Effector CD4-positive, alpha-beta T cell (primary cell): ENCODE measurements at places on chromosomes 5 and 9.

DNA sequence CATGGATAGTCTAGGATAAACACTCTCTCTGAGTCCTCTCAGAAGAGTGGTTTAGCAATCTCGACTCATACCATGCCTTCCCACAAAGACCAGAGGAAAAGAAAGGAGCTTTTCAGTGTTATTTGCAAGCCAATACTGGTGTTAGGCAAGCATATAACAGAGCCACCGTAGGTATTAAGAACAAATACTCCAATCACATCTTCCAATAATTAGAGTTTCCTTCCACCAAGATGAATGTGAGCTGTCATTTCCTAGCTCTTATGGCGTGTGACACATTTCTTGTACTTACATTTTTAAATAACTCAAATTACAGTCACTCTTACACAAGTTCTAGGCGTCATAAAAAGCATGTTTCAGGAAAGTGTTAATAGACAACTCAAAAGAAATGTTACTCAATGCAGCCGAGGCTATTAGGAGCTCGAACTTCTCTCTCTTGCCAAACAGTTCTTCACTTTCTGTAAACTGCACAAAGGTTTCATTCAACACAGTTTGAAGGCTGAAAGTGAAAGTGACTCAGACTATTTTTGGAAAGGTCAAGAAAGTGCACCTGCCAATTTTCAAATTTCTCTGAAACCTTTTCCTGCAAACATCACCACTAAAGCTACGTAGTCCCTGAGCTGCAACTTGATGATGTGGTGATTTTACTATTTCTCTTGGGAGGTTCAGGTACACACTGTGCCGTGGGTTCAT lies 153.8 kb downstream of the AUH start:
- DNase-seq: no peak

GRCh38 chr5:88269222-88269771 lies 652 bp upstream of the TMEM161B start:
- DNase-seq: peak; percentile 4

GRCh38 chr9:79799691-79800335 lies 228.0 kb downstream of the TLE4 start:
- DNase-seq: no peak

DNA sequence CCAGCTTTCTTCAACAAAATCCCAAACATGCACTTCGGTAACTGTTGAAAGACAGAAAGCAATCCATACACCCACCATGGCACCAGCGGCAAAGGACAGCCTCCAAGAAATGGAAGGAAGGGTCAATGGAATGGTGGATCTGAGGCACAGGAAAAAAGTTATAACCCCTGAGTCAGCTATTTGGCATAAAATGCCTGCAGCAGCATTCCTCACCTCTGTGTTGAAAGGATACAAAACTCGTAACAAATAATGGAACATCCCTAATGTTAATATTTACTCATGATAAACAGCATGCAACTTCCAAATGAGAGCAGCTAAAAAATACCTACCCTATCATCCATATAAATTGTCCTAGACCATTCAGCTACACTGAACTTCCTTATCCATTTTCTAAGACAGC lies 9.4 kb downstream of the FBXW11 start:
- no peak for DNase-seq

DNA sequence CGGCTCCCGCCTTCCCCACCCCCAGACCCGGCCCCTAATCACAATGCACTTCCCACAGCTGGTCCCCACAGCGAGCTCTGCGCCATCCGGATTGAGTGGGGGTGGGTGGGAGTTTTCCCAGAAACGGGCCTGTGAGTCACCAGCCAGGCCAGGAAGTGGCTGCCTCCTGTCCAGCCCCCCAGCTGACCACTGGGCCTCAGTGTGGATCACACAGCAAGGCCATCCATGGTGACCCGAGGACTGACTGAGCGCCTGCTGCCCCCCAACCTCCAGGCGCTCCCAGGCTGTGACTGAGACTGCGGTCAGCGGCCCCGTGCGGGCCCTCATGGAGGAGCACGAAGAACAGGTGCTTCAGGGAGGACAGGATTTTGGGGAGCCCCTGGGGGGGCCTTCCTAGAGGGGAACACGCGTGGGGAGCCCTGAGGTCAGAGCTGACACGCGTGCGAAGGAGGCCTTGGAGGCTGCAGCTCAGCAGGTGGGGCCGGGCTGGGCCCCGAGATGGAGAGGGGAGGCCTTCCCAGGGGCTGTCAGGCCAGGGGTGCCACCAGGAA lies 48.3 kb upstream of the EGFL7 start:
- DNase-seq: no peak

DNA sequence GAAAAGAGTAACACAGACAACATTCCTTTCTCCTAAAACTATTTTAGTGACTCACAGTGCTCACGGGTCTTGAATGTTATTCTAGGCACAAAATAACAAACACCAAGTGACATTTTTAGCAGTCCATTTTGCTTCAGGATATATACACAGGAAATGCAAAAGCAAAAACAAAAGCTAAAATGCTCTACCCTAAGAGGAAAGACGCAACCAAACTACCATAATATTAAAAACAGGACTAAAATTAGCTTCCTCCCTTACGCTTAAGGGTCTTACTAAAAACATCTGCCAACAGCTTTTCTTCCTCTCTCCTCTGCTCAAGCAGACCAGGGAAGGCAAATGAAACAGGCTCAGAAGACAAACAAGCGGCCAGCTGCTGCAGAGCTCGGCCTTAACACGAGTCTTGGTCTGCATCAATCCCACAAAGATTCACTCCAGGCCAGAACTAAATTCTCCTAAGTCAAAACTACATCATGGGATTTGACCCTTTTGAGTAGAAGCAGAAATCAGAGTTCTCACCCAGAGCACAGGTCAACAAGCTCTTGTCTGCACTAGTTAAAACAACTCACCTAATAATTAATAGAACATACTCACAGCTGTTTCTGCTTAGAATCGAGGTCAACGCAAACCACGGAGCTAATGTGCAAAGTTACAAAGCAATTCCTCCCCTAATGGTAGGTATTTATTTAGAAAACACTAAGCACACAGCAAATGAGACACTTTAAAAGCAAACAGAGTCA lies 62.3 kb downstream of the RAPGEF1 start:
- DNase-seq: no peak

DNA sequence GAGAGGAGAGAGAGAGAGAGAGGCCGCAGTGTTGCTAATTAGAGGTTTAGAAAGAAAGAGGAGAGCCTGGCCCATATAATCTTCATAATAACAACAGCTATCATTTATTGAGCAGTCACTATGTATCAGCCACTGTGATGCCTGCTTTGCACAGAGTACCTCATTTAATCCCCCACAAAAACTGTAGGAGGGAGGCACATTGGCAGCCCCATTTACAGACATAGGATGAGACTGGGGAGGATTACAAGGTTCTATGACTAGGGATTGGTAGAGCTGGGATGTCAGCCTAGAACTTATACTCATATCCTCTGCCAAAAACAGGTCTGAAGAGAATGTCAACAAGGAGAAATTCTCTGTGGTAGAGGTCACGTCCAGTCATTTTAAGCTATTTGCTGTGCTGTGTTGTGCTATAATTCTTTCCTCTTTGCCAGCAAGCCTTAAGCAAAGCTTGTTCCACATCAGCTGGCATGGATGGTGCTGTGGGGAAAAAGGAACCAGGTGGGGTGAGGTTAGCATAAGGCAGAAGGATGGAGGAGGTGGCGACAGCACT lies 6.7 kb upstream of the GCNT4 start:
- DNase-seq: no peak

GRCh38 chr9:9142001-9142400 lies 1342.4 kb upstream of the DMAC1 start:
- no peak for DNase-seq

- no peak for DNase-seq
Observed at GRCh38 chr9:3457175-3457574, 68.6 kb downstream of the RFX3 start.

DNA sequence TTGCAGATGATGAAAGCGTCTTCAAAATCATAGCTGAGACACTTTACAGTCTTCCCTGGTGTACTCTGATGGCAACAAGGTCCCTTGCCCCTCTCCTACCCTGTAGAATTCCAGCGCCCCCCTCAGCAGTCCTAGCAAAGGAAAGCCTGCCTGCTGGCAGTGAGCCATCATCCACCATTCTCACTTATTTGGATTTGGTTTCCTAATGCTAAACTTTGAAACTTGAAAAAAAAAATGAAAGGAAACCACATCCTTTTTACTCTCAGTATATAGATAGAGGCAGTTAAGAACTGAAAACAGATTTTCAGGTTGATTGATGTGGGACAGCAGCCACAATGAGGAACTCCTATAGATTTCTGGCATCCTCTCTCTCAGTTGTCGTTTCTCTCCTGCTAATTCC lies at the start of gene GZMA:
Gene GZMA (plus strand): TSS at position 299 of the 400 bp plus-strand sequence. CDS start 37 bp downstream, at position 336.
- peak; percentile 17 for DNase-seq

- DNase-seq: no peak
Observed at GRCh38 chr5:78116167-78116566, 178.3 kb downstream of the AP3B1 start.

DNA sequence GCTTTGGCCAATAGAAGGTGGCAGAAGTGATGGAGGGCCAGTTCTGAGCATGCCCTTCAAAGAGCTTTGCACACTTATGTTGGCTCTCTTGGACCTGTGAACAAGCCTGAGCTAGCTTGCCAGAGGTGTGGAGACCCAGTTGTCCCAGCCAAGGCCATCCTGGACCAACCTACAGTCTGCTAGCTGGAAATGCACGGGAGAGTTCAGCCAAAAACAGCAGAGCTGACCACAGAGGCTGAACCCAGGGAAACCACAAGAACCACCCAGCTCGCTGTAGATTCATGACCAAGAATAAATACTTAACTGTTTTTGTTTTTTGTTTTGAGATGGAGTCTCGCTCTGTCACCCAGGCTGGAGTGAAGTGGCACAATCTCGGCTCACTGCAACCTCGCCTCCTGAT lies 65.4 kb upstream of the HAND1 start:
- no peak for DNase-seq

DNA sequence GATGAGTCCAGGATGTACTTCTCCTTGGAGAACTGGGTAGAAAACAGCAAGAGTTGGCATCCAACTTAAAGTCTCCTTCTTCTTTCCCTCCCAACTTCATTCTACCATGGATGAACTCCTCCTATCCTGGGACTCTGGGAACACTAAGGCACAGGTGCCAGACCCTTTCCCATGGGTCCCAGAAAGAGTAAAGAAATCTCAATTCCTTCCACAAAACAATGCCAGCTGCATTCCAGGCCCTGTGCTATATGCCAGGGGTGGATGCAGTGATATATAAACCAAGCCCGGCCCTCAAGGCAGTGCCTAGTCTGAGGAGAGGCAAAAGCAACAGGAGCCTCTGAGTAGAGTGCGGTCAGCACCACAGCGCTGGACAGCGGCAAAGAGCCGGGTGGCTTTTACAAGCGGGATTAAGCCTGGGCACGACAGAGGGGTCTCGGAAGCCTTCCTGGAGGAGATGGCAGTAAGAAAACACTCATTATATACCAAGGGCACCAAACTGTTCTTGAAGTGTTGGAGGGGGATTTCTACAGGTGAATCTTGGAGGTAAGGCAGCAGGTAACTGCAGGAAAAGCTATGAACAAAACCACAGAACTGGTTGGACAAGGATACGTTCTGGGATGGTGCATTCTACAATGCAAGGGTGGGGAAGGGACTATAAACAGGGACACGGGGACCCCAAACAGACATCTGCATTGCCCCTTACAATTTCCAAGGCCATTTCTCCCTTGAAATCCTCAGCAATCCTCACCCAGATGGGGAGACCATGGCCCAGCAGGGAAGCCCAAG lies 16.4 kb upstream of the TOR2A start:
- DNase-seq: no peak

- DNase-seq: no peak
Observed at GRCh38 chr5:33074548-33074947, 363.4 kb downstream of the NPR3 start.

GRCh38 chr5:149543361-149544027 lies 7.7 kb downstream of the CSNK1A1 start:
- no peak for DNase-seq

DNA sequence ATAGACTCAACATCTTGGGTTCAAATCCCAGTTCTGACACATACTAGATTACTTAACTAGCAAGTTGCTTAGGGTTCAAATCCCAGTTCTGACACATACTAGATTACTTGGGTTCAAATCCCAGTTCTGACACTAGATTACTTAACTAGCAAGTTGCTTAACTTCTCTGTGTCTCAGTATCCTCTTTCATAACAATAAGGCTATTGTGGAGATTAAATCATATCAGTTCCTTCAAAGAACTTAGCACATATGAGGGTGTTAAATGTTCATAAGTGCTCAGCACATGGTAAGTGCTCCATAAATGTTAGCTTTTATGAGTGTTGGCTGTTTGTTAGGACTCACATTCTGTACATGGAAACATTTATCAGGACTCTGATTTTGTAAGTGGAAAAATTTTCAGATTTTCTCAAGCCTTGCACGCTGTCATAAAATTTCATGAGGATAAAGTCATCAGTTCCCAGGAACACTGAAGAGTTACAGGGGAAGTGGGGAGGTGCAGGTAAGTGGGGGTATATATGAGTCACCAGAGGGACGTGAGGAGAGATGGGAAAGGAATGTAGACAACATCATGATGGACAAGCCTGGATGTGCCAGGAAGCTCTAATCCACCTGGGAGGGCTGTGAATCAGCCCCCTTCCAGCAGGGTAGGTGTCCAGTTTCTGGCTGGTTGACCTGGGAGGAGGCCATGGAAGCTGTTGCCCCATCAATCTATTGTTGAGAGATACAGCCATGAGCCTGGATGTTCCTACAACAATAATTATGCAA lies 532.2 kb upstream of the WWC1 start:
- no peak for DNase-seq

DNA sequence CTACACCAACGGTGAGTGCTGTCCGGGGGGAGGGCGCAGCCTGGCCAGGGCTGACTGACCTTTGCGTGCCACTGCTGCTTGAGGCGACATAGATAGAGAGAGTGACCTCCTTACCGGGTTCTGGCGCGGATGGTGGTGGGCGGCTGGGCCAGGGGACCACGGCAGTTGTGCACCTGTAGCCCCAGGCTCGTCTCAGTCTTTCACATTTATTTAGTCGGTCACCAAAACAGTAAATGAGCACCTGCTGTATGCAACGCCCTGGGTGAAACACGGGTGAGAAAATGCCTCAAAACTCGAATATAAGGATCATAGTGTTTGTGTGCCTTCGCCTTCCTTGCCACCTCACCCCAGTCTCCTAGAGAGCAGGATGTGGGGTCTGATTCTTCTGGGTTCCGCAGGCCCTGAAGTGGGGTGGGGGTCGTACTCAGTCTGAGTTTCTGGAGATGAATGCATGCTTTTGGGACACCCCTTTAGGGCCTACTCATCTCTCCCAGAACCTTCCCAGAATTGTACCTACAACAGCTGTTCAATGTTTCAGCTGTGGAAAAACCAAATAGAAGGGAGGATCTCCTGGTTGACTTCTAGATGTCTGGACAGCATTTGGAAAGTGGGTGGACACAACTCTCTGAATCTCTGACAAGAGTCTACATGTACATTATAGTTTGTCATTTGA lies 714 bp downstream of the SEC24A start:
- no peak for DNase-seq

- DNase-seq: peak; percentile 19
Observed at GRCh38 chr5:142012186-142012785, 541 bp downstream of the GNPDA1 start.

DNA sequence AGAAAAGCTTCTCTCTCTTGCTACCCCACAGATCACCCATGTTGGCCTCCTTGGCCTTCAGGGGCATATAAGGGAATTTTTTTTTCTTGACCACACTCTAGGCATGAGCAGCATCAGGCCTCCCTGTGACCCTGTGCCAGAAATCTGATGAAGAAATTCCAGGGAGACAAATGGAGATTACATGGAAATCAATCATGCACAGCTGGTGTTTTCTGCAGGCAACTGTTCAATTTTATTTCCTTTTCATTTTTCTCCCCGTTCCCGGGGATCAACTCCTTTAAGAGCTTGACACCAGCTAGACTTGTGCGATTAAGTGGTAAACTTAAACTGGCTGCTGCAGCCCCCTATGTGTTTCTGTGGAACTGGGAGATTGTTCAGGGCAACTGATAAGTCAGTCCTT lies 59.3 kb downstream of the GALNT10 start:
- DNase-seq: no peak

- no peak for DNase-seq
Observed at GRCh38 chr5:146084376-146084775, 21.0 kb downstream of the PLAC8L1 start.
